Anterior cingulate cortex (tissue), 58 donors: ENCODE measurements at places on chromosomes 11 and 22.

- DNase-seq, result no peak
Observed at GRCh38 chr11:109972939-109973338, 120.3 kb upstream of the ZC3H12C start.

GRCh38 chr11:30758946-30759504, 172.9 kb upstream of the MPPED2 start:
- DNase-seq, result no peak

DNA sequence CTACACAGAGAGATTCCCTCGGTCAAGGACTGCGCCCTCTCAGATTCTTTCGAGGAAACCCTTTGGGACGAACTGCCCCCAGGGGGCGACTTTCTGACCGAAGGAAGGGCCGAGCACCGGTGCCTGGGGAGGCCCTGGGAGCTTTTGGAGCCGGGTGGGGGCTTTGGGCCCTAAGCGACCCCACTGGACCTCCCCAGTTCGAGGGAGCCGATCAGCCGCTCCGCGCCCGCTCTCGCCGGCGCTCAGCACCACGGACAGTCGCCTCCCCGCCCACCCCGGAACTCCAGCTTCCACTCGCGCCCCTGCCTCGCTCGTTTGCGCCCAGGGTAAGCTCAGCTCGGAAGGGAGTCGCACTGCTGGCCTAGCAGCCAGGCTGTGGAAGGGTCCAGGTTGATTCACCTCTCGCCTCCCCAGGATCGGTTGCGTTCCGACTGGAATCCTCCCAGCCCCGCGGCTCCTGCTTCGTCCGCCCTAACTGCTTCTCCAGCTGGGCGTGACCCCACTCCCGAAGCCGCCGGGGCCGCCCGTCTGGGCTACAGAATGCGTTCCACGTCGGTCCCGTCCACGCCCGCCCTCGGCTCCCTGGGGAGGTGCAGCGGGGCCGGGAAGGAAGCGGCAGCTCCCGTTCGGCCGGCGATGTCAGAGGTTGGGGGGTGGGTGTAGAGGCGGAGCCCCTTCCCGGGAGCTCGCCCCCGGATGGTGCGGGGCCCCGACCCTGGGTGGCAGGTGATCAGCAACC, 428 bp downstream of the SCN3B start:
- DNase-seq, result no peak

DNA sequence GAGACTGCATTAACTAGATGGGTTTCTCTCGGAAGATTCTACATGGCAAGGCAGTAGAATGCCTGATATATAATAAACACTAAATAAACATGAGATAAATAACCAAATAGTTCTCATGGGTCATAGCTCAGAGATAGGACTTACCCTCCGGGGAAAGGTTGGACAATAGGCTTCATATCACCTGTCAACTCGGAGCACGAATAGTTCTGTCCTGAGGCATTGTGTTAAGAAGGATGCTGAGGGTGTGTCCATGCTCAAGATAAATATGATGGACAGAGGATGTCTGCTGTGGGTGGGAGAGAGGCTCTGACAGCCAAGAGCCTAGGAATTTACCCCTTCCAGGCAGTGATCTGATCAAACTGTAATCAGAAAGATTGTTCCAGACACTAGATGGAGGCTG, 474.0 kb downstream of the MIAT start:
- DNase-seq, result no peak

DNA sequence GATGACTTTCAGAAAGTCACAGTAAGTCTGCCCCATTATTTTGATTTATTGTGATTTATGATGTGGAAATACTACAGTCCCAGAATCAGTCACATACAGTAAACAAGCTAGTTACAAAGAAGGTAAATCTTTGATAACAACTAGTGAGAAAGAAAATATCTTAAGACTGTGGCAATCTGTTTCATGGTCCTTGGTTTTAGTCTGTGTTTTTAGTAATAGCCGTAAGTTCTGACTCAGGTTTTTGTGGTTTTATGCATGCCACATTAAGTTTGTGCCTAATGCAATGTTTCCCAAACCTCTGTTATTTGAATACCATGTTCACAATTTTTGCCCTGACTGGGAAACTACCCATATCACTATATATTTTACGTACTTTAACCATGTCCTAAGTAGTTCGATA, 6.7 kb downstream of the CEP295 start:
- DNase-seq, result no peak

DNA sequence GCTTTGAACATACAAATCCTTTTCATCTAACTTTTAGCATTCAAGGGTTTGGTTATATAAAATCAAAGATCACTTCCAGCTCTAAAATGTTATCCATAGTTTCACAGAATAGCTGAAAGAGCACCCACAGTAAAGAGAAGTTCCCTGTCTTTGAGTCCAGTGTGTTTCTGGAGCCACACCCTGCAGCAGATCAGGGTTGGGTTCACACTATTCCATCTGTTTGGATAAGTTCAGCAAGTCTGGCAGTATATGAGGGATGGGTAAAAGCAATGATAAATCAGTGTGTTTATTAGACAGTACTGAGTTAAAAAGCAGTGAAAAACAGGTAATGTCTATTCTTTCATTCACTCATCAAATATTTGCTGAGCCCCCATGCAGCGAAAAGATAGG, 135.8 kb upstream of the PITPNB start:
- no peak for DNase-seq

GRCh38 chr11:64341851-64342791, 2.1 kb downstream of the CCDC88B start:
- DNase-seq, result peak; percentile 47

DNA sequence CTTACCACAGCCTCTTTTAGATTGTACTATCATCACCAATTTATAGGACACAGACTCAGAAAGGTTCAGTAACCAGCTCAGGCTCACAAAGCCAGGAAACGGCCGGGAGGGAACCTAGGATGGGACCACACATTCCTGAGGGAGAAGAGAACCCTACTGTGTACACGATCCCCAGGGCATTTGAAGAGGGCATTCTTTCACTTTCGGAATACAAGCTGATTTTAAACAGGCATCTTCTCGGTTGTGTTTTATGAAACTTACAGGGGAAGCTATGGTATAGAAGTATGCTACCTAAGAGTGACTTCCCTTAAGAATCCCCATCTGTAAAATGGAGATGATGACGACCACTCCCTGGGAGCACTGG, 19.0 kb downstream of the SMCO4 start:
- no peak for DNase-seq

DNA sequence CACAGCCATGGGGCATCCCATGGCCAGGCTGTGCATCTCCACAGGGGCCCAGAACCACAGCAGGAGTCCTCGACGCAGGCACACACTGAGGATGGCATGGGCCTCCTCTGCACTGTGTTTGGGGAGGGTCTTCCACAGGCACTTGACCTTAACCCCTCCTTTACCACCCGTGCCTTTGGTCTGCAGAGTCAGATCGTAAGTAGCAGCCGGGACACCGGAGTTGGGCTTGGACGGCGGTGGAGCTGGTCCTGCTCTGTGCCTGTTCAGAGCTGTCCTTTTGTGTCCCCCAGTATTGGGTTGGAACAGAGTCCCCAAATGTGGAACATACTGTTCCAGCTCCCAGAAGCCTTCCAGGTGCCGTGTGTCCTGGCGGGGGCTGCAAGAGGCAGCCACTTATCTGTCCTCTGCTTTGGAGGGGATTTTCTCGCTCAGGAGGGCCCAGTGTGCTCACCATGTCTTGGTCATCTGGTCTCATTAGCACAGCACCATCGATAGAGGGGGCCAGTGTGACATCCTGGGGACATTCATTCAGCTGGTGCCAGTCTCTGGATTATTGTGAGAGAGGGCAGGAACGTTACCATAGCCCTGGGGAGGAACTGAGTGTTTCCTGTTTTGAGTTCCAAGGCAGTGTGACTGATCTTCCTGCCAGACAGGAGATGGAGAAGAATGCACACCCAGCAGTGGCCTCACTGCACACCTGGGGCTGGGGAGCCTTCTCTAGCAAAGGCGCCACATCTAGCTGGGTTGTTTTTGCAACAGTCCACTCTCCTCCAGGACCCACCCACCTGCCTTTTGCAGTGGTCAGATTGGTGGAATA, 12.4 kb downstream of the CRELD2 start:
- peak; percentile 45 for DNase-seq

GRCh38 chr11:100777736-100778135, 90.6 kb downstream of the ARHGAP42 start:
- DNase-seq, result no peak

DNA sequence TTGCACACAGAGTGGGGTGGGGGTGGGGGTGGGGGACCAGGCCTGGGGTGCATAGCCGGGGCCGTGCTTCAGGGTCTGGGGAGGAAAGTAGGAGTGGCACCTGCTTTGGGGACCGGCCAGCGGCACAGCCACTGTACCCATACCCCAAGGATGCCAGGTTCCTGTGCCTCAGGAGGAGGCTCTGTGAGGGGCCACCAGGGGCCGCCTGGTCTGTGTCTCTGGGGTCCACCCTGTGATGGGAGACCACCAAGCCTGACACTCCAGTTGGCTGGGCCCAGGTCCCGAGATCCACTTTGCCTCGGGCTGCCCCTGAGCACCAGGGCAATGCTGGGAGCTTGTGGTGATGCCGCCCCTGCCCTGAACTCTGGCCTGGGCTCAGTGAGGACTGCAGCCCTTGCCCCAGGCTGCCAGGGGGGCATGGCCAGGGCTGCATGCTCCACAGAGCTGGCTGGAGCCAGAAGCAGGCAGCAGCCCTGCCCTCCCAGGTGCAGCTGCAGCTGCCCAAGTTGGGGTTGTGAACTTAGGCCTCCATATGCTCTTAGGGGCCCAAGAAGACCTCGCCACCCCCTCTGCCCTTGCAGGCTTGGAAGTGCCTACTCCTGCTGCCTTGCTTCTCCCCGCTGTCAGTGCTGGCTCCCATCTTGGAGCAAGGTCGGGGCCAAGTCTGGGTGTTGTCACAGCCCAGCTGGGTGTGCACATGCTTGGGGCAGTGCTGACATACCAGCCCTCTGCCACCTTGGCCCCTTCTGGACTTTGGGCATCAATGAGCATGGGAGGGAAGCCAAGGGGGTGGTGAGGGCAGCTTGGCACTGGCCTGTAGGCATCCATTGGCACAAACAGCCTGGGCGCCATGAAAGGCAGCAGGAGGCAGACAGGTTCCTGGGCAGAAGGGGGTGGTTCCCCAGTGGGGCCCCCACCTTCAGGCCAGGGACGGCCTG, 123.3 kb upstream of the THY1 start:
- DNase-seq, result no peak

DNA sequence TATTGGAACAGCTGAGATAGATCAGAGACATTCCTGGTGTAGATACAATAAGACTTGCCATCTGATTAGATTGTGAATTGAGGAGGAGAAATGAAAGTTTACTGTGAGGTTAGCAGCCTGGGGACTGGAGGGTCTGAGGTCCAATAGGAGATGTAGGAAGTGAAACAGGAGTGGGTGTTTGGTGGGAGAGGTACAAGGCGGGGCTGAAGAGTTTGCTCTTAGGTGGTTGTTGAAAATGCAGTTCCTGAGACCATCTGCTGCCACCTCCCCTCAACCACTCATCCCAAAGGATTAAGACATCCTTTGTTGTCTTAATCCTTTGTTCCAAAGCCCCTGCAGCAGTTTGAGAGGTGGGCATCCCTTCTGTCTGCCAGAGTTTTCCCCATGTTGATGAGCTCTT, 14.8 kb downstream of the PIWIL4 start:
- no peak for DNase-seq

- DNase-seq, result no peak
Observed at GRCh38 chr11:71263386-71263785, 11.0 kb upstream of the SHANK2 start.

DNA sequence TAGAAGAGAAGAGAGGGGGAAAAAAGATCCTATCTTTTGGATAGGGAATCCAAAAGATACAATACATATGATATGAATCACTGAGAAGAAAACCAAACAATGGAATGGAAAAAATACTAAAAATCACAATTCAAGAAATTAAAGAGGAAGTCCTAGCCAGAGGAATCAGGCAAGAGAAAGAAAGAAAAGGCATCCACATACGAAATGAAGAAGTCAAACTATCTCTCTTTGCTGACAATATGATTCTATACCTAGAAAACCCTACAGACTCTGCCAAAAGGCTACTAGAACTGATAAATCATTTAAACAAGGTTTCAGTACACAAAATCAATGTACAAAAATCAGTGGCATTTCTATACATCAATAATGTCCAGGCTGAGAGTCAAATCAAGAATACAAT, 91.4 kb downstream of the EFCAB6 start:
- DNase-seq, result no peak

DNA sequence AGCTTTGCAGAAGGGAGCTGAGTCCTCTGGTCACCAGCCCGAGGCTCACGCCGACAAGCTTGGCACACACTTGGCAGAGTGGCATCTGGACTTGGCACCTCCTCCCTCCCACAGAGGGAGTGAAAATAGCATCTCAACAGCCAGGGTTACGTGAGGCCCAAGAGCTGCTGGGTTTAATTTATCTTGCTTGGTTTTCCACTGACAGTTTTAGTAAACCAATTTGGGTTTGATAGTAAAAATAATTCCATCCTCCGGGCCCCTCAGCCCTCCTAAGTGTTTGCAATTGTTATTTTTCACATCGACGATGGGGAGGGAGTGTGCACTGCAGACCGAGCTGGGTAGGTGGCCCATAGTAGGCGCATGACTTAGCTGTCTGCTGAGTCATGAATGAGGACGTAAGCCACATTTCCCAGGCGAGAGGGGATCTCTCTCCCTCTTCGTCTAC, 107.6 kb upstream of the ASPHD2 start:
- peak; percentile 22 for DNase-seq

DNA sequence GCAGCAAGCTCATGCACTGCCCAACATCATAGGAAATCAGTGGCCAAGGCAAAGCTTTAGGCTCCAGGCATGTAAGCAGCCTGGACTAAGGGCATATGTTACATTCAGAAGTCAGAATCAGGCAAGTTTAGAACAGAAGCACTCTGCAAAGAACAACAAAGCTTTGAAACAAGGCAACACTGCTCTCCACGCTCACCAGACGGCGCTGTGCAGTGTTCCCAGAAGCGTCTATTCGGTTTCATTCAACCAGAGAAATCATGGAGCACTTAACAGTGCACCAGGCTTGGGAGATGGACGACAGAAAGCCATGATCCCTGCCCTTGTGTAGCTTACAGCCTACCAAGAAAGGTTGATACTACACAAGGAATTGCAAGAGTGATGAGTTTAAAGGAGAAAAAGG, 555.8 kb downstream of the BUD13 start:
- no peak for DNase-seq

DNA sequence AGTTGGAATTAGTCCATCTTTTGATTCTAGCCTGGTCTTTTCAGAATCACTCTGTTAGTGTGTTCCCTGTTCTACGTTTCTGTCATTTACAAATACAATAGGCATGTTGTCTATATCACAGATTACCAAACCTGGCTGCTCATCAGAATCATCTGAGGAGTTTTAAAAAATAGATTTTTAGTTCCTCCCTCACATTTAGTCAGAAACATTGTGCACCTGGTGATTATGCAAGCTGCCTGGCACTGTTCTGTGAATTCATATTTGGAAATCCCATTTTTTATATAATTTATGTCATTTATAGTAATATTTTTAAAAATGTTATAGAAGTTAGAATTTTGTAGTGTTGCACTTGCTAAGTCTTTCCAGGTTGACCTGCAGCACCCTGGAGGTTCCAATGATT, 107.3 kb downstream of the PDE3B start:
- no peak for DNase-seq

- no peak for DNase-seq
Observed at GRCh38 chr11:112504056-112504455, 243.4 kb upstream of the PLET1 start.
